ENCODE measurements at places on chromosomes 4 and X.

- DNase-seq: no peak
Observed at GRCh38 chr4:62771983-62772557, 1571.9 kb downstream of the ADGRL3 start.

- DNase-seq: no peak
Observed at GRCh38 chr4:188201851-188202250, 62.6 kb downstream of the TRIML1 start.

DNA sequence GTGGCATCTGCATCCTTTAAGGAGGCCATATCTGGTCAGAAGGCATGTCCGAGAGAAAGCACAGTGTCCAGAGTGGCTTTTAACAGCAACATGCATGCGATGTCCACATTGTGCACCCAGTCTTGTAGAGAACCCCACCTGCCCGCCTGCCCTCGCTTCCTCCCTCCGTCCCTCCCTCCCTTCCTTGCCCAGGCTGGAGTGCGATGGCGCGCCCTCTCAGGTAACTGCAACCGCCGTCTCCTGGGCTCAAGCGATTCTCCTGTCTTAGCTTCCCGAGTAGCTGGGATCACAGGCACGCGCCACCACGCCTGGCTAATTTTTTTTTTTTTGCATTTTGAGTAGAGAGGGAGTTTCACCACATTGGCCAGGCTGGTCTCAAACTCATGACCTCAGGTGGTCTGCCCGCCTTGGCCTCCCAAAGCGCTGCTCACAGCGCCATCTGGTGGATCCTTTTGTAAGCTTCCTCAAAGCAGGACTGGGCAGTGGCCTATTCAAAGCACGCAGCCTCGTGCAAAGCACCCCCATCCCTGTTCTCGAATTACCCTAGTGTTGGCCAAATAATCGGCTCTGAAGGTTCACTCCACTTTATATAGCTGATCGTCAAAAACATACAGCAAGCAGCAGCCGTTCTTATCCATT, 15.0 kb downstream of the BRCC3 start:
- DNase-seq: no peak

GRCh38 chr4:129223945-129224344, 128.0 kb downstream of the C4orf33 start:
- no peak for DNase-seq

- no peak for DNase-seq
Observed at GRCh38 chr4:89754531-89754930, 82.4 kb downstream of the SNCA start.

DNA sequence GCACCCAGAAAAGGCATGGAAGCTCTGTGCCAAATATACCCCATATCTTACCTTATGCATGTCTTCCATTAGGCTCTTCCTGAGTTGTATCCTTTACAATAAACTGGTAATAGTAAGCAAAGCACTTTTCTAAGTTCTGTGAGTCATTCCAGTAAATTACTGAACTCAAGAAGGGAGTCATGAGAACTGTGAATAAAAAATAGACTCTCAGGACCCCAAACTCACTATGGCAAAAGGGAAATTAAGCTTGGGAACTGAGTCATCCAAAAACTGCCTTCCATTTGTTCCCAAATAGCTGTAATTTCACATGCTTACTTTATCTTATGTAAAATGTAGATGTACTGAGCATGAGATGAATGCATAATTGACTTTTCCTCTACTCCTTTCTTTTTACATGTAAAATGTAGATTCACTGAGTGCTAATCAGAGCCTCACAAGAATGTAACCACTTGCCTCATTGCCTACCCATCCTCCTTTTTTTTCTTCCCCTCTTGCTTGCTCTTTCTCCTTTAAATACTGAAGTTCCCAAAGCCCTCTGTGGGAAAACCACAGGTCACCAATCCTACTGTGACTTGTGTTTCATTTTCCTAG, 8.1 kb downstream of the TCEAL3 start:
- no peak for DNase-seq

DNA sequence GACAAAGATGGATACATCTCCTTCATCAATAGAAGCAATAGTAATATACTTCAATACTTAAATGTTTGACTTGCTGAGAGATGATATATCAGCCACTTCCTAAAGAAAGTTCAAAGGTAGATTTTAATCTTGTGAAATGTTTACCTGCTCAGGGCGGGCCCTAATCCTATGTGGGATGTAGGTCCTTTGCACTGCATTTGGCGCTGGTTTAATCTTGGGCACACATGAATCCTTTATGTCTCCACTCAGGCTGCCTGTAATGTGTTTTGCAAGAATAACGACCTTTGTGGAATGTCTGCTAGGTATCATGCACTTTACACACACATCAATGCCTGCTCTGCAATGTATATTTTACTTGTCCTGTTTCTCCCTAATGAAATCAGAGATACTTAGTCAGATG, 368.7 kb downstream of the GBA3 start:
- no peak for DNase-seq

- DNase-seq: no peak
Observed at GRCh38 chrX:103773445-103773844, 3.2 kb upstream of the PLP1 start.

Measured in skeletal muscle cell (primary cell).